ENCODE measurements at places on chromosomes 16 and 17.
A peak's percentile ranks its signal among the peaks of the same experiment; 100 is the strongest.

DNA sequence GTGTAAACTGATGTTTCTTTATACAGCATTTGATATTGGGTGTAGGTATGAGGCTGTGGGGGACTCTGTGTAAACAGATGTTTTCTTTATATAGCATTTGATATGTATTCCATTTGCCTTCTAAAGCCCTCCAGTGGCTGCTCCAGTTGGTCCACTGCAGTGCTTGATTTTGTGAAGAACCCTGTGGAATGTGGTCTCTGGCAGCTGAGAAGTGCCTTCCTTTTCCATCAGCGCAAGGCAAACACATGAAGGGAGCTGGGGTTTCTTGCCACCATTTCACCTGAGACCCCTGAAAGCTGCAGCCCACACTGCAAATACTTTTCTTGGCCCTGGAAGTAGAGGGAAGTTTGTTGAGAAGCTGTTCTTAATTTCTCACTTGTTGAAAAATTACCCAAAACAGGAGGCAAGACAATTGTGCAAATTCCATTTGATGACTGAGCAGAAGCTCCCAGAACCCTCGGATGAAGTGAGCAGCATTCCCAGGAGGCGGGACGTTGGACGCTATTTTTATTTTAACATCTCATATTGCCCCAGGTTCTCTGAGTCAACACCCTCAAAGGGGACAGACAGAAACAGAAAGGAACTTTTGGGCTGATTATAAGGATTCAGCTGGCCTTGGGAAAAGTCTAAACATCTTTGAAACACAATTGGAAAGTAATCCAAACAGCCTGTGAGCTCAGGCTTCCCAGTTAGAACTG is 158.5 kb upstream of the RPH3AL start:
- DNase-seq, result no peak

DNA sequence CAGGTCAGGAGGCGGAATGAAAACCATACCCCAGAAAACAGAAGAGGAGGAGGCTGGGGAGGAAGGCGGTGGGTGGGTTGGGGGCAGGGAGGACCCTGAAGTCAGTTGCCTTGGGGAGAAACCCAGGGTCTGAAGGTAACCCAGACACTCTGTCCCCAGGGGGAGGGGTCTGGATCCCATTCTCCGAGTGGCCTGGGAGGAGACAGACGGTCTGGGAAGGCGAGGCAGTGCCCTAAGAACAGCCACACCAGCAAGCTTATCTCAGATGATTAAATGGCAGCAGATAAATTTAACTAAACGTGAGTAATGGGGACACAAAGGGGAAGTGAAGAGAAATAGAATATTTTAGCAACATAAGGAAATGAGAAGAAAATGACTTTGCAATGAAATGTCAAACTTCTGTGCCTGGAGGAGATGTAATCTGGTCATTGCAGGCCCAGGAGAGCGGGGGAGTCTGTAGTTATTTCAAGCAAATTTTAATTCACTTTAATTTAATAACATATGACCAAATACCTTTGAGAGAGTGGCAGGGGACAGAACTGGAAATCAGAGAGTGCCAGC is 21.4 kb upstream of the ZFP90 start:
- DNase-seq, result no peak

DNA sequence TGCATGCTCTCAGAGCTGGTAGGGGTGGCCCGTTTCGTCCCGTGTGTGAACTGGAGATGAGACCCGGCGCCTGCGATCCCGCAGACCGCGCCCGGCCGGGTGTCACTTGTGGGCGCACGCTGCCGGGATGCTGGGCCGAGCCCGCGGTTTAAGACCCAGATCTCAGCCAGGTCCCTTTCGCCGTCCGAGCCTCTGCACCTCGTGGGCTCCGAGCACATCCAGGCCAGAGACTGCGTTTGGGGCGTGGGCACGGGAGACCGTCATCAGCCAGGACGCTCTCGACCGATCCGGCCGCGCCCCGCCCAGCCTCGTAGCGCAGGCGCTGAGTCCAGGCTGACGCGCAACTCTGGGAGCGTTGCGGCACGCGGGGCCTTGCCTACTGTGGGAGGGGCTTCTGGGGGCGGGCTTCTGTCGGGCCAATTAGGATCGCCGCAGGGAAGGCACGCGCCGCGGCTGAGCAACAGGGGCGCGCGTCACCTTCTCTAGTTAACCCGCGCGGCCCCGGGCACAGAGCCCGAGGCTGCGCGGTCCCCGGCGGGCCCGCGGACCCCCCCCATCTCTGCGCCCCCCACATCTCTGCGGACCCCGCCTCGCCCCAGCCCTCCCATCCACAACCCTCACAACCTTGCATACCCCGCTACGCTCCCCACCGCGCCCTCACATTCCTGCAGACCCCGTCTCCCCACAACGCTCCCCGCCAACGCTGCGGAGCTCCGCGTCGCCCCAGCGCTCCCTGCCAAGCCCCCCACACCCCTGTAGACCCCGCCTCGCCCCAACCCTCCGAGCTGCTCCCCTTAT is 687 bp upstream of the CEMP1 start:
- peak; percentile 97 for DNase-seq

GRCh38 chr17:39732586-39732985 is 2.3 kb upstream of the MIEN1 start:
- DNase-seq, result no peak

DNA sequence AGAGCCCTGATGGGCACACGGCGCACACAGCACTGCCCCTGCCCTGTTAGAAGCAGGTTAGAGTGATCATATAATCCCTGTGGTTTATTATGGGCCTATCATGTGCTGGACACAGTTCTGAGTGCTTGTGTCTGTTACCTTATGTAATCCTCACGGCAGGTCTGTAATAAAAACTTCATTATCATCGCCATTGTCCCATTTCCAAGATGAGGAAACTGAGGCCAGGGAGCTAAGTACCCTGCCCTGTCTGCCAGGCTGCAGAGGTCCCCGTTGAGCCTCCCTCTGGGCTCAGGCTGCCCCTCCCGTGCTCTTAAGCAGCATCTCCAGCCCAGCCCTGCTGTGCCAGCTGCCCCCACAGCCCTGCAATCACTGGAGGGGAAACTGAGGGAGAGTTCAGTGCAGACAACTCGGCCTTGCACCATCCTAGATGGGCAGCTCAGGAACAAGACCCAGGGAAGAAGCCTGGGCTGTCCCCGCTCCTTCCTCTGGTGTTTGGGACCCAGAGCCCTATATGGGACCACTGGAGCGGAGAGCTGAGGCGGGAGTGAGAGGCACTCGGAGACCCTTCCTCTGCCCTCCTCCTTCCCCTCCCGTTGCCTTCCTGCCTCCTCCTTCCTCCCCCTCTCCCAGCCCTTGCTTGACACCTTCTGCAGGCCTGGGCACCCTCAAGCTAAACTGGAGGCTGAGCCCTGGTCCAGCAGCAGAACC is 42.0 kb downstream of the WNT3 start:
- no peak for DNase-seq

- no peak for DNase-seq
Measured at GRCh38 chr17:57732062-57732461, 13.0 kb downstream of the CCDC182 start.

DNA sequence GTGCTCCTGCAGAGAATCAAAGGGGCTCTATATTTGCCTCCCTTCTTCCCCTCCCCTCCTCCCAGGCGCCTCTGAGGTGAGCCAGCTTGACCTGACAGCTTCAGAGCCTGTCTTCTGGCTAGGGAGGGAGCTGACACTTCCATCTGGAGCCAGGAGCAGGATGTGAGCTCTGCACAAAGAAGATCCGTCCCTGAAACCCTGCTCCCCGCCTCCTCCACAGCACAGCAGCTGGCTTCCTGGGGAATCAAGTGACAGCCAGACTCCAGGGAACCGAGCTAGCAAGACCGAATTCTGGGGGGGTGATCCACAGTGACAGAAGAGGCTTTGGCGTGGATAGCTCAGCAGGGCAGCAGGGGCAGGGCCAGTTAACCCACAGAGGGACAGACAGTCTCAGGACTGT is 37.2 kb downstream of the CCDC182 start:
- no peak for DNase-seq

DNA sequence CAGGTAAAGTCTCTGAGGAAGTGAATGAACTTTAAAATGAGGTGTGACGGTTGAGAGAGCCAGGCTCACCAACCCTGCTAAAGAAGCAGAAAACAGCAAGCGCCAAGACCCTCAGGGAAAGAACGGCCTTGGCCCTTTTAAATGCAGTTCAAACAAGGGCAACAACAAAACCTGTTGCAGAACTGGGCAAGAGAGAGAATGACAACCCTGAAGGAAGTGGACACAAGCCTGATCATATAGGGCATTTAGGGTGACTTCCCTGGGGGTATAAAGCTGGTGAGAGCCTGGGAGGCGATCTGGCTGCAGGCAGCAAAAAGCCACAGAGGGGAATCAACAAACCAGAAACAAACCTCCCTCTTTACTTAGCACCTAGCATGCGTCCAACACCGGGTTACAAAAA is 1.0 kb downstream of the CPPED1 start:
- no peak for DNase-seq

DNA sequence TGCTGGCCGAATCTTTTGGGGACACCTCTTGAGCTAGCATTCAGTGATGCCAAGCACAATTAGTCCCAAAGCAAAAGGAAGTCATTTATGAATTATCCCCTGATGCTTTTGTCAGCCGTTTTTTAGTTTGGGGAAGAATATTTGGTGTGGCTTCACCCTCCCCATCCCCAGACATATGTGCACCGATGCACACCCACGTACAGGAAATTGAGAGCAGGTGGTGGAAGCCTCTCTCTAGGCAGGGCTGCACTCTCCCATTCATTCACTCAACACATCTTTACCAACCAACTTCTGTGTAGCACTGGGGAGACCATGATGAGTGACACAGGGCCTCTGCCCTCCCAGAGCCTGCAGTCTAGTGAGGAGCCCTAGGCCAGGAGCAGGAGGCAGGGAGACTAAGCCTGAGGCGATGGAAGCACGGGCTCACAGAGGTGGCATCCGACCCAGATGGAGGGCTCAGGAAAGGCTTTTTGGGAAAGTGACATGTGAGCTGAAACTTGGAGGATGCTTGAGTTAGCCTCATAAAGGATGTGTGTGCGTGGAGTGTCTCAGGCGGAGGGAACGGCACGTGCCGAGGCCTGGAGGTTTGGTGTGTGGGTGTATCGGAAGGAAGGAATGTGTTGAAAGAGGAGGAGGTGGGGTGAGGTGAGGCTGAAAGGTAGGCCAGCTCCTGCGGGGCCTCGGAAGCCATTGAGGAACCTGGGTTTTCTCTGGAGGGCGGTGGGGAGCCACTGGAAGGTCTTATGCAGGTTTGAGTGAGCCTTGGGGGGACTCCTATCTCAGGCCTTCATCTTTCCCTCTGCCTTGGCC is 43.8 kb downstream of the PSME3IP1 start:
- no peak for DNase-seq

- DNase-seq, result no peak
Measured at GRCh38 chr16:87924811-87925670, 11.3 kb downstream of the CA5A start.

GRCh38 chr17:10251212-10251948 is 53.0 kb upstream of the GAS7 start:
- DNase-seq, result no peak

- no peak for DNase-seq
Measured at GRCh38 chr17:72350073-72350472, 229.3 kb downstream of the SOX9 start.

DNA sequence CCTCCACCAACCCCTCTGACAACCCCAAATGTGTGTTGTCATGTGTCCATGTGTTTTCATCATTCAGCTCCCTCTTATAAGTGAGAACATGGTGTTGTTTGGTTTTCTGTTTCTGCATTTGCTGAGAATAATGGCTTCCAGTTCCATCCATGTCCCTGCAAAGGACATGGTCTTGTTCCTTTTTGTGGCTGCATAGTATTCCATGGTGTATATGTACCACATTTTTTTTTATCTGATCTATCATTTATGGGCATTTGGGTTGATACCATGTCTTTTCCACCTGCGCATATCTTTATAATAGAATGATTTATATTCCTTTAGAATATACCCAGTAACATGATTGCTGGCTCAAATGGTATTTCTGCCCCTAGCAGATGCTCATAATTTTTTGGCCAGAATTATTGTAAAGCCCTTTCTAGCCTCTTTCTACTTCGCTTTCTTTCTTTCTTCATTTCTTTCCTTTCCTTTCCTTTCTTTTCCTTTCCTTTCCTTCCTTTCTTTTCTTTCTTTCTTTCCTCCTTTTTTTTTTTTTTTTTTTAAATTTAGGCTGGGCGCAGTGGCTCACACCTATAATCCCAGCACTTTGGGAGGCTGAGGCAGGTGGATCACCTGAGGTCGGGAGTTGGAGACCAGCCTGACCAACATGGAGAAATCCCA is 12.7 kb downstream of the REXO5 start:
- no peak for DNase-seq

DNA sequence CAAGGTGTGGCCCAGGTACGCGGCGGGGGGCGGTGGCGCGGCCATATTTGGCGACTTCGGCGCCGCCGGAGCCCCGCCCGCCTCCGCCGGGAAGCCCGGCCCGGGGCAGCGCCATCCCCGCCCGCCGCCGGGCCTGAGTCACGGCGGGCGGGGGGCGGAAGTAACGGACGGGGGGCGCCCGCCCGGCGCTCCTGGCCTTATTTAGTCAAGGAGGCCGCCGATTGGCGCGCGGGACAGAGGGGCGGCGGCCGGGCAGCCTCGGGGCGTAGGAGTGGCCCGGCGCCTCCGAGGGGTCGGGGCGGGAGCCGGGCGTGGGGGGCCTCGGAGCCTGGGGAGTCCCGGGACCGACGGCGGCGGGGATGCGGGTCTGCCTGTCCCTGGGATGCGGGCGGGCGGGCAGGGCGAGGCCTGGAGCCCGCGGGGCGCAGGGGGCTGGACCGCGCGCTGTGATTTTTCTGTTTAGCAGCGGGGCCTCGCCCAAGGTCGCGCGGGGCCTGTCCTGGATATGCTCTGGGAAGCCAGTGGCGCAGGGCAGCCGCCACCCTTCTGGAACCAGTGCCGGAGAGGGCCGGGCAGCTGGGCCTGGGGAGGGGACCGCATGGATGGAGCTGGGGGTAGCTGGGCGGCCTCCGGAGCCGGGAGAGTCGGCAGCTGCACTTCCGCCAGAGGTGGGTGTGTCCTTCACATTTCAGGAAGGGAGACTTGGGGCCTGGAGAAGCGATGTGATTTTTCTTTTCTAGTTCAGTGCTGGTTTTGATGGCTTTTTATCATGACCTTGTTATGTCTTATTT is 2.3 kb upstream of the ACTG1 start:
- DNase-seq, result no peak

GRCh38 chr17:8532021-8532420 is 96.3 kb downstream of the NDEL1 start:
- no peak for DNase-seq
